ENCODE measurements at places on chromosomes 5 and 9.

GRCh38 chr5:111553868-111554267 is 41.5 kb upstream of the STARD4 start:
- DNase-seq: no peak

DNA sequence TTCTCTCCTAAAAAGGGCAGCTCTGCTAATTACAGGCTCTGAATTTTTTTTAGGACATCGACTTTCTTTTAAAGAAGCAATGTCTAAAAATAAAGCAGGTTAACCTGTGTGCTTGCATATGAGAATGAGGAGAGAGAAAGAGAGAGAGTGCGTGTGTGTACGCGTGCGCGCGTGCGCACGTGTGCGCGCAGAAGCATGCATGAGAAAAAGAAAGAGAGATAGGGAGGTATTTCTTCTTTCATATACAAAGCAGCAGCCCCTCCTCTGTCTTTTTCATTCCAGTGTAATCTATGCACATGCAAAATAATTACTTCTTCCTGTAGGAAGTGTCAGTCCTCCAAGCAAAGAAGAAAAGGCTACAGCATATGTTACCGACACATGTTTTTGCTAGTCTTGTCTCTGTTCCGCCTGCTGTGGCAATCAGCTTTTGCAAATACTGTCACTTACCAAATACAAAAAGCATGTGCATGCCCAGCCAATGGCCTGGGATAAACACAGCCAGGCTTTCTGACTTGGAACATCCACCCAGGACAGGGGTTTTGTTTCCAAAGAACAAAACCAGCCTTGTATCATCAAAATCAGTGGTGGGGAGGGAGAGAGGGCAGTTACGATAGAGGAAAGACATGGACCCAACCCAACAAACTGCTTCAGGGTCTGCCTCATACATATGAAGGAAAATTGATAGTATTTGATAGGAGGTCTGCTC is 252.3 kb upstream of the SLC24A2 start:
- DNase-seq: no peak

DNA sequence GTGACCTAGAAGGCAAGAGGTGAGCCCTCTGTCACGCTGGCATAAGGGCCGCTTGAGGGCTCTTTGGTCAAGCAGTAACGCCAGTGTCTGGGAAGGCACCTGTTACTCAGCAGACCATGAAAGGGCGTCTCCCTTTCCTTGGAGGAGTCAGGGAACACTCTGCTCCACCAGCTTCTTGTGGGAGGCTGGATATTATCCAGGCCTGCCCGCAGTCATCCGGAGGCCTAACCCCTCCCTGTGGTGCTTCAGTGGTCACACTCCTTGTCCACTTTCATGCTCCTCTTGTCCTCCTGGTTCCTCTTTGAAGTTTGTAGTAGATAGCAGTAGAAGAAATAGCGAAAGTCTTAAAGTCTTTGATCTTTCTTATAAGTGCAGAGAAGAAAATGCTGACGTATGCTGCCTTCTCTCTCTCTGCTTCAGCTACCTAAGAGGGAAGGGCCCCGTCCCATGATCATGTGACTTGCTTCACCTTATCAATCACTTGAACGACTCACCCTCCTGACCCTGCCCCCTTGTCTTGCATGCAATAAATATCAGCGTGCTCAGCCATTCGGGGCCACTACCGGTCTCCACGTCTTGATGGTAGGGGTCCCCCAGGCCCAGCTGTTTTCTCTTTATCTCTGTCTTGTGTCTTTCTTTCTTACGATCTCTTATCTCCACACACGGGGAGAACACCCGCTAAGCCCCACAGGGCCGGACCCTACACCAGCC is 16.7 kb upstream of the SCGB3A1 start:
- no peak for DNase-seq

- DNase-seq: no peak
Measured at GRCh38 chr9:124139001-124139400, 118.7 kb upstream of the NEK6 start.

- no peak for DNase-seq
Measured at GRCh38 chr5:143842920-143843319, 31.0 kb downstream of the HMHB1 start.

GRCh38 chr5:14551211-14551610 is 30.4 kb upstream of the OTULINL start:
- no peak for DNase-seq

DNA sequence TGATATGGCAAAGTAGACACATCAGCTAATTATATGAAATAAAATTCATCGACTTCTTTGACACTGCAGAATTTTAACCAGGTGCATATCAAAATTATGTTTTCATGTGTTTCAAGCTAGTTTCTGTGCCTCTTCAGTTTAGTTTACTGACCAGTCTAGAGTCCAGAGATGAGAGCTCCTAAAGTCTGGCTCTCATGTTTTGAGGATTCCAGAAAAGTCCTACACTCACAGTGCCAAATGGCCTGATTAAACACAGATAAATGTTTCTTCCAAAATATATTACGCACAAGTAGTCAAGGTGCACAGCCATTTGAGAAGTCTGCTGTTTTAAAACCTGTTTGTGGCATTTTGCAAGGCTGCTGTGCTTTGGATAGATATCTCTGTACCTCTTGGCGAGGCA is 15.6 kb downstream of the RGMB start:
- no peak for DNase-seq

GRCh38 chr9:107784235-107784958 is 294.8 kb upstream of the KLF4 start:
- DNase-seq: no peak

Data from stimulated activated CD4-positive, alpha-beta T cell treated with anti-CD3 and anti-CD28 coated beads, TNF-alpha, amount 100 ng/mL, for 4 hours (primary cell).